ENCODE measurements at places on chromosomes 6 and 20.

DNA sequence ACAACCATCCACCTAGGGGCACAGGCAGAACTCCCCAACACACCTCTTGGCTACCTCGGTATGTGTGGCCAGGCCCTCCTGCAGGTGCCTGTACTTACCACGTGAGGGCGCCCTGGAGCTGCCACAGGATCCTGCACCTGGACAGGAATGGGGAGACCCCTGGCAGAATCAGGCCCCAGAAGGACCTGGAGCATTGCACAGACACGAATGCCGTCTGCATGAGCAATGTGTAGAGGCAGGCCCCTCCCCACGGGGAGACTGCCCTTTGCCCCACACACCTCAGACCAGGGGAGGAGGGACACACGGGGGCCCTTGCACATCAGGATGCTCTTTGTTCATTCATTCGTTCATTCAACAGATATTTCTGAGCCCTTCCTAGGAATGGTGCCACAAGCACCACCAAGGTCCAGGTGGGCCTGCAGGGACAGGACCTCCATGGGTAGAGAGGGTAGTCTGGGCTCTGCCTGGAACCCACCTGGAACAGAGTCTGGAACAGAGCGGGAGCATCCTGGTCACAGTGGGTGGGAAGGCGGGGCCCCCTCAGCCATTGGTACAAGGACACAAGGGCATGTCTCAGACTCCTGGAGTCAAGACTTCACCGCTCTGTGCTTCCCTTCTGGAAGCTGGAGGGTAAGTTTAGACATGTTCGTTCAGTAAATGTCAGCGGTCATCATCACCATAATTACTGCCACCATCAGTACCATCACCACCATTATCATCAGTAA is 32.3 kb downstream of the YTHDF1 start:
- no peak for DNase-seq

GRCh38 chr6:79610306-79611009 is 20.7 kb upstream of the SH3BGRL2 start:
- DNase-seq, result no peak

DNA sequence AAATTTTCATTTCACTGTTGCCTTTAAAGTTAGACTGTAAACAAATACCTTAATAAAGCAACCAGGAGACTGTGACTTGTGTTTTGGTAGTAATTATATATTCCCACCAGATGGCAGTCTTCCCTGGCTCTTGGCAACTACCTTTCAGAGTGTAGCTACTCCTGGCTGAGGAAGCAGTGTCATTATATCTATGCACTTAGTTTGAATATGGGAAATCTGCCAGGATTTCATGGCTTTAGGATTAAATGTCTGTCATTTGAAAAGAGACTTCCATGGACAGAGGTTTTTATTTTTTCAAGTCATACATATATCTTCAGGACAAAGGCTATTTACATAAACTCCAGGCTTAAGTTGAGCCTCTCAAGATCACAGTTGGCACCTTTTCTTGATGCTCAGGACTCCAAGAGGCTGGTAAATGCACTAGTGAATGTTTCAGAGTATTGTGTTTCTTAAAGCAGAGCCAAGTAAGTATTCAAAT is 160.1 kb downstream of the C6orf58 start:
- DNase-seq, result peak; percentile 79

DNA sequence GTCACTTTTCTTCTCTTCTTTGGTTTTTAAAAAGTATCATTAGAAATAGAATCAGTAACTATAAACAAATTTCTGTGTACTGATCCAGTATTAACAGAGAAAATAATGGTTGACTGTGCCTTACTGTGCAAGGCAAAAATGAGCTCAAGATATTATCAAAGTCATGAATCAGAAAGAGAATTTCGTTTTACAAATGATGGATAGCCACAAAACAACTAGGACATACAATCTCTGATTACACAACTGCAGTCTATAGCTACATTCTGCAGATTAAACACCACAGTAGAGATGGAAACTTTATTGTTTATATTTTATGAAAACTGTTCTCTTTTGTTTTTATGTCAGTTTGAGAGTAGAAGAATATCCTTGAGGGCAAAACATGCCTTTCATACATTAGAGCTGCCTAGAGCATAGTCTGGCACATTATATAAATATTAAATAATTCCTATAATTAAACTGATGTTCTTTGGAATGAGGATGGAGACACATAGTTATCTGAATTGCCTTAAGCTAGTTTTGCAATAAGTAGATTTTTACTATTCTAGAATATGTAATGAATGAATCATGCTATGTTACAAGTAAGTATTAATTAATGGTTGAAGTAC is 333.1 kb downstream of the LAMA2 start:
- DNase-seq, result peak; percentile 23

GRCh38 chr6:115899730-115900282 is 160.9 kb downstream of the FRK start:
- no peak for DNase-seq

DNA sequence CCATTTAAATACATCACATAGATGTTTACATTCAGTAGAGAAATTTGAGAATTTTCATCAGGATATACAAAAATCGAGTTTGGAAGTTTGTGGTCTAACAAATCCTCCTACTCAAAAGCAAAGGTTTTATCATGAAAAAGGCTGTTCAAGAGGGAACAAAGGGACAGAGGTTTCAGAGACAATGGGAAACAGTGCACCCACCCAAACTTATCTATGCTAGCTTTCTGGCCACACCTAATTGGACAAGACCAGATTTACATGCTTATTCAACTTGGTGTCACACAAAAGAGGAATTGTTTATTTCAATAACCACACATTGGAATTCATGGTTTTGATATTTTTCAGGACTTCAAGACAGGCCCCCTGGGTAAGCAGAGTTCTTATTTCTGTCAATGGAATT is 28.4 kb upstream of the RSPO3 start:
- no peak for DNase-seq

DNA sequence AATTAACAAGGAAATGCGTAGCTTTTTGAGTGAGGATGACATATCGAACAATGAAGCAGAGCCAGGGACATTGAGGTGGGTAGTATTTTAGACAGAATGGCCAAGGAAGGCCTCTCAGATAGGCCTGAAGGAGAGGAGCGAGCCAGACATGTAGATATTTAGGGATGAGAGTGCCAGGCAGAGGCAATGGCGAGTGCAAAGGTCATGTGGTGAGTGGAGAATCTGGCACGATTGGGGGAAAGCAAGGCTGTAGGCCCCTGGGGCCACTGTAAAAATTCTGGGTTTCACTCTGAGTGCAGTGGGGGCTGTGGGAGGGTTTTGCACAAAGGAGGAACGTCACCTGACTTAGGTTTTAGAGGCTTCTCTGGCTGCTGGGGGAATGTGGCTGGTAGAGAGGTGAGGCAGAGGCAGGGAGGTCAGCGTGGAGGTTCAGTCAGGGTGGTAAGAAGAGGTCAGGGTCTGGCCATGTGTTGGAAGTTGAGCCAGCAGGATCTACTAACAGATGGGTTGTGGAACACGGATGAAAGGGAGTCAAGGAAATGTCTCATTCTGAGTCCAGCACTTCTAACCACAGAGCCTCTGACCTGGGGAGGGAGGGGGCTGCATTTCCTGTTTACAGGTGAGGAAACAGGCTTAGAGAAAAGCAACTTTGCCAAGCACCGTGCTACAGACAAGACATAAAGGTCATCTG is 11.3 kb downstream of the SIRPA start:
- no peak for DNase-seq

DNA sequence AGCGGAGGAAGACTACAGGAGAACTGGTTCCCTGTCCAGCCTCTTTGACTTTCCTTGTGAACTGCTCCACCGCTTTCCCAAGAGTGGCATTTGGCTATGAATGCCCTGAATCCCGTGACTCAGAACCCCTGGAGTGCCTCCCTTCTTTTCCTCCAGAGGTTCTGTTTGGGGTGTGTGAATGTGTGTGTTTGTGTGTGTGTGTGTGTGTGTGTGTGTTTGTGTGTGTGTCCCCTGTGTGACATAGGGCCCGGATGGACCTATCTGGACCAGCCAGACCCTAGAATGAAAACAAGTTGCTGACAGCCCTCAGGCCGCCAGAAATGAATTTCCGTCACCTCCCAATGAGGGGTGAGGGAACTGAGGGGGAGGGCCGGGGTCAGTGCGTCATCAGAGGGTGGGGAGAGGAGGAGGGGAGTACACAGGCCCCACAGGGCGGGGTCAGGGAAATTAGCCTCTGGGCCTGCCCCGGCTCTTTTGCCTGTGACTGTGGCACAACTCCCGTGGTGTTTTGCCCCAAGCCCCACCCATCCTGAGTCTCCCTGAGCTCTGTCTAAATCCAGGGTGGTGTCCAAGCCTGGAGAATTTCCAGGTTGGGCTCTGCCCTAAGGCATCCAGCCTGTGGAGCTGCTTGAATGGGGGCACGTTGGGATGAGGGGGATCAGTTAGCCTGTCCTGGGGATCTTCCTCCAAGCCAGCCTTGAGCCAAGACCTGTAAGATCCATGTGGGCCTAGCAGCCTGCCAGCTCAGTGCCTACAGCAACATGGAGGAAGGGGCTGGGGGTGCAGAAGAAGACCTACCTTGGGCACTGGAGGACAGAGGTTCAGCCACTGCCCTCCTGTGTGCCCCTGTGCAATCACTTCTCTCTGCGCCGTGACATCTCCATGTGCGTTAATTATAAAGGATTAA is 15.2 kb upstream of the MRPS18A start:
- DNase-seq, result peak; percentile 91

DNA sequence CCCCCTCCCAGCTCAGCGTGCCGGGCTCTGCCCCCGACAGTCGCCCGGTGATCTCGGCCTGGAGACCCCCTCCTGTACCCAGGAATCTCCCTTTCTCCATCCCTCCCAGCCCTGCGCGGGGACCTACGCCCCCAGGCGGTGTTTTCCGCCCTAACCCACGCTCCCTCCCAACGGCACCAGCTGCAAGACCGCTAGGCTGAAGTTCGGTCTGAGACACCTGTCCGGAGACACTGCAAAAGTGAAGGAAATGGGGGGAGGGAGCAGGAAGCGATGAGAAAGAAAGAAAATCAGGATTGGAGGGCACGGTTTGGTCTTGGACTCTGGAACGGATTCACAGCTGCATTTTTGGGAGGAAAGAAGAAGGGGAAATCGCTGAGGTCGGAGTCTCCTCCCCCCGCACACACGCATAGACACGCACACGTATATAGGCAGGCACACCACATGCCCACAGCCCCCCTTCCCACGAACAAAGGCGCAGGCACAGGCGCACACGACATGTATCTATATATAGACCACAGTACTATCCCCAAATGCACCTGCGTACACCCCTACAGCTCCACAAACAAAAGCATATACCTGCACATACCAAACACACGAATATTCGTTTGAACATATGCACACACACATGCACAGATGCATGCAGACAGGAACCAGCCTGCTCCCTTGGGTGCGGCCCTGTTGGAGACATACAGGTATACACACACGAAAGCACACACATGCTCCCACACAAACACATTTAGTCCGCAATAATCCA is 1.0 kb downstream of the SLC32A1 start:
- no peak for DNase-seq

DNA sequence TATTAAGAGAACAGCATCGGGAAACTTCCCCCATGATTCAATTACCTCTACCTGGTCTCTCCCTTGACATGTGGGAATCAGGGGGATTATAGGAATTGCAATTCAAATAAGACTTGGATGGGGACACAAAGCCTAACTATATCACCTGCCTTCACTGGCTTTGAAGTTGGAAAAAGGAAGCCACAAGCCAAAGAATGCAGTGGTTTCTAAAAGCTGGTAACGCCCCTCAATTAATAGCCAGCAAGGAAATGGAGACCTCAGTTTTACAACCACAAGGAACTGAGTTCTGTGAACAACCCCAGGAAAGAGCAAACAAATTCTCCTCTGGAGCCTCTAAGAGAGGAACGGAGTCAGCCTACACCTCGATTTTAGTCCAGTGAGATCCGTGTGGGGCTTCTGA is 244.1 kb downstream of the TFAP2A start:
- no peak for DNase-seq

- no peak for DNase-seq
These were observed 126.9 kb downstream of the LAMA2 start for GRCh38 chr6:129009851-129010250.

DNA sequence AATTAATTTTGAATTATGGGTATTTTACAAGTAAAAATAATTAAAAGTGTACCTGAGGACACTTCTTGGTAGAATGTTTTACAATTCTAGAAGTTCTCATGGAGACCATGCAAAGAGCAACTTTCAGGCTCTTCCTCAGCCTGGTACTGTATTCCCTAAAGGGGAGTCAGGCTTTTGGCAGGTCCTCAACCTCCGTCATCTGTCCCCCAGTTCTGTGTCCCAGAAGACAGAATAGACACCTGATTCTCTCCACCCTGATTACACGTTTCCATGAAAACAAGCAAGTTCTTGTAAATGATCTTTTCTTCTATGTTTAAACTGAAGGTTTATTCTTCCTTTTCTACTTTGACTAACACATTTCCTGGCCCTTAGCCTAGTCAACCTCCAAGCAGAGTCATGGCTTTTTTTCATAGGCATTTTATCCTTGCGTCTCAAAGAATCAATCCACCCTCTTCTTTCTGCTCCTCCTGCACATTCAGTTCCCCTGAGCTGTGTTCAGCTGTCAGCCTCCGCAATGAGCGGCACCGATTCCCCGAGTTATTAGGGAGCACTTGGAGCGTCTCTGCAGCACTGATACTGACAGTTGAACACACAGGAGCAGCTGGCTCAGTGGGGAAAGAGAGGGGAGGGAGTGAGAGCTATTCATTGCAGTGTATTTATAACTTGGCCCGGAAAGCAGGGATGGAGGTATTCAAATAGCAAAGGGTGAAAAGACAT is 1082.4 kb upstream of the MAP3K7 start:
- no peak for DNase-seq

DNA sequence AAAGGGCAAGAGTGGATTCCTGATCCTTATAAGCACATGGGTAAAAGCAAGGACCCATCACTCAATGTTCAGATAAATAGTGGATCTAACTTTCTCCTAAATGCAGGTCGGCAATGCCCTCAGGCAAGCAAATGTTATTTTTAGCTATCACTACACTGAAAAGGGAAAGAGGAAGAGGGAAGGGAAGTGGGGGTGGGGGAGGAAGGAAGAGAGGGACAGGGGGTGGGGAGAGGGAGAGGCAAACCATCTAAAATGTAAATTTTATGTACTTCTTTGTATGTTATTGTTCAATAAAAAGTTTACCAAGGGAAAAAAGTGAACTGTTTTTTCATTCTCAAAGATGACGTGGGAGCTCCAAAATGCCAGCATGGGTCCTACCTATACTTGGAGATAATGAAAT is 44.2 kb downstream of the CHD6 start:
- no peak for DNase-seq

- no peak for DNase-seq
These were observed 553.9 kb downstream of the PTPRT start for GRCh38 chr20:42635699-42636411.

DNA sequence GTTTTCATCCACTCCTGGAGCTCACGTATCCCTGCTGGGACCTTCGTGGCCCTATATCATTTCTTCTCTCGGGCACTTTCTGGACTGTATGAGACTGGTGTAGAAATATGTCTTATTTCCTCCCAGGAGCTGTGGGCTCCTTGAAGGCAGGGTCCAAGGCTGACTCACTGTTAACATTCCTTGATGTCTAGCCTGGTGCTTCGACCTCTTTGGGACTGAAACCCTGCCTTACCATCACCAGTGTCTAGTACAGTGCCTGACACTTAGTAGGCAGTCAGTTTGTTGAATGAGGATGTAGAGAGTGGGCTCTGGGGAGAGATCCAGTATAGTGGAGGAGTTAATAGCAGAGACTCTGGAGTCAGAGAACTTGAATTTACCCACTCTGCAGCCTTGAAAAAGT is 23.6 kb downstream of the POFUT1 start:
- DNase-seq, result no peak

GRCh38 chr6:152416652-152417051 is 220.5 kb downstream of the SYNE1 start:
- no peak for DNase-seq

- no peak for DNase-seq
These were observed 20.7 kb downstream of the DYNLRB1 start for GRCh38 chr20:34536798-34537394.

Data from HFFc6 (cell line).